ENCODE measurements at places on chromosomes 16 and 17.

- DNase-seq = no peak
These were observed 201.4 kb upstream of the CIBAR2 start for GRCh38 chr16:85313526-85314301.

GRCh38 chr16:1712791-1713261 is 6.8 kb downstream of the MAPK8IP3 start:
- DNase-seq = no peak

DNA sequence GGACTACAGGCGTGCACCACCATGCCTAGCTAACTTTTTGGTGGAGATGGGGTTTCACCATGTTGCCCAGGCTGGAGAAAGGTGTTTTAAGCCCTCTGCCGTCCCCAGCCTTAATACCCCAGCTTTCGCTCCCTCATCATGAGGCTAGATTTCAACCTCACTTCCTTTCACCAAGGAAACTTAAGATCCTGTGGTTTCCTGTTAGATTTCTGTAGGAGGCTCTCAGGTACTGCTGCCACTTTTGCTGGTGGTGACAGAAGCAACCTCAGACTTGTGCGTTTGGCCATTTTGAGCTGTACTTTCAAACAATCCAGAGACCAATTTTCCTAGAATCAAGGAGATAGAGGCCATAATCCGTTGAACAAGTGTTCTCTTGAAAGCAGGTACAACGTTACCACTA is 36.2 kb downstream of the MPHOSPH6 start:
- no peak for DNase-seq

DNA sequence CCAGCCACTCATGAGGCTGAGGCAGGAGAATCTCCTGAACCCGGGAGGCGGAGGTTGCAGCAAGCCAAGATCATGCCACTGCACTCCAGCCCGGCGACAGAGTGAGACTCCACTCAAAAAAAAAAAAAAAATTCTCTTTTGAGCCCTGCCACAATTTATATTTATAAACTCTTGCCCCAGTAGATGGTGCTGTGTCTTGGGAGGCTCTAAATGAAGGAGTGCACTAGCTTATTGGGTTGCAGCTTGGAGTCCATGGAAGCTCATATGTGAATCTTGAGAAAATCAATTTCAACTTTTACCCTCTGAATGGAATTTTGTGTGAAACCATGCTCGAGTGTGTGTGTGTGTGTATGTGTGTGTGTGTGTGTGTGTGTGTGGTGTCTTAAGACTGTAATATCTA is 420.1 kb downstream of the HS3ST4 start:
- no peak for DNase-seq

- peak; percentile 76 for DNase-seq
These were observed 113.5 kb upstream of the RPL38 start for GRCh38 chr17:74089869-74090464.

DNA sequence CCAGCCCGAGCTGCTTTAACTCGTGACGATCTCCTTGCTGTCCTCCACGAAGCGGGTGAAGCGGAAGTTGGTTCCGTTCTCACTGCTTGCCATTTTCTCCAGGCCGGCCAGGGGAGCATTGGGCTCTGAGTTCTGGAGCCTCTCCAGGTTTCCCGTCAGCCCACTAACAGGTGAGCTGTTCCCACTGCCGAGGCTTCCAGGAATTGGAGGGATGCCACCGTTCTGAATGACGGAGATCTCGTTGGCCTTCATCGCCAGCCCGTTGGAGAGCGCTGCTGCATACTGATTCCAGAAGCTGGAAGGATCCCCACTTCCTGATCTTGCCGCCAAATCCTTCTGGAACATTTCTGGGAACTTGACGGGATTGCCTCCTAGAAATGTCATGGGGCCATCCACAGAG is 14.0 kb downstream of the SALL1 start:
- DNase-seq = no peak

DNA sequence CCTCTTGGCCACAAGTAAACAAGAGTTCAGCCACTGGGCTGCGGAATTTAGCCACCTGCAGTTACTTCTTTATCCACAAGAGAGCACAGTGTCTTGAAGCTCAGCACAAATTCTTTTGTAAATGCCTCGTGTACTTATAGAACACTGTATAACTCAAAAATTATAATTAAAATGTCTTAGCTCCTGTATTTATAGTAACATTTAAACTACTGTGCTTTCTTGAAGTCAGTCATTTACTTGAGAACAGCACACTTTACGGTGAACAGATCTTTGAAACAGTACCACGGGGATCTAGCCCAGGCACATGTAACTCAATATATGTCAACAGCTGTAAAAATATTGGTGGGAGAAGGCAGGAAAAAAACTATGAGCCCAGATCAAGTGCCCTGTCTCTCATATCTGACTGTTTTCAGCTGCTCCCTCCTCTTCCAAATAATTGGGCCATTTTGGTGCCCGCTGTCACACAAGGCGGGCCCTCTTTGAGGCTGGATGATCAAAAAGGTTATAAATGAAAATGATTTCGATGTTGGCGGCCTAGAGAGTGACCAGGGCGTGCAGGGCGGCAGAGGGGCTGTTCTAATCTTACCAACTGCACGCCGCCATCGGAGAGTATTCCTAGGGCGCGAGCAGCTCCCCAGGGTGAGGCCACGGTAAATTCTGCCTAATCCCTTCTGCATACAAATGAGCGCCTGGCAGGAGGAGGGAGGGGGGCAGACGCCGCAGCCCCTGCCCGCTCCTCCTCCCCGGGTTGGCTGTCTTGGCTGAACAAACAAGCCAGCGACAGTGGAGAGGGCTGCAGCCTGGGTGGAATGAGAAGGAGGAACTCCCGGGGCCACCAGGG is 183.2 kb downstream of the C16orf78 start:
- no peak for DNase-seq

GRCh38 chr16:2033057-2033908 is 6.6 kb downstream of the NHERF2 start:
- no peak for DNase-seq

Data from stimulated activated CD4-positive, alpha-beta T cell treated with anti-CD3 and anti-CD28 coated beads, Interleukin-2, amount 100 ng/mL, for 24 hours (primary cell).